CD4-positive, alpha-beta T cell treated with Interleukin-15 for 1 hour (primary cell): ENCODE measurements at places on chromosomes 1 and 21.
A peak's percentile ranks its signal among the peaks of the same experiment; 100 is the strongest.

DNA sequence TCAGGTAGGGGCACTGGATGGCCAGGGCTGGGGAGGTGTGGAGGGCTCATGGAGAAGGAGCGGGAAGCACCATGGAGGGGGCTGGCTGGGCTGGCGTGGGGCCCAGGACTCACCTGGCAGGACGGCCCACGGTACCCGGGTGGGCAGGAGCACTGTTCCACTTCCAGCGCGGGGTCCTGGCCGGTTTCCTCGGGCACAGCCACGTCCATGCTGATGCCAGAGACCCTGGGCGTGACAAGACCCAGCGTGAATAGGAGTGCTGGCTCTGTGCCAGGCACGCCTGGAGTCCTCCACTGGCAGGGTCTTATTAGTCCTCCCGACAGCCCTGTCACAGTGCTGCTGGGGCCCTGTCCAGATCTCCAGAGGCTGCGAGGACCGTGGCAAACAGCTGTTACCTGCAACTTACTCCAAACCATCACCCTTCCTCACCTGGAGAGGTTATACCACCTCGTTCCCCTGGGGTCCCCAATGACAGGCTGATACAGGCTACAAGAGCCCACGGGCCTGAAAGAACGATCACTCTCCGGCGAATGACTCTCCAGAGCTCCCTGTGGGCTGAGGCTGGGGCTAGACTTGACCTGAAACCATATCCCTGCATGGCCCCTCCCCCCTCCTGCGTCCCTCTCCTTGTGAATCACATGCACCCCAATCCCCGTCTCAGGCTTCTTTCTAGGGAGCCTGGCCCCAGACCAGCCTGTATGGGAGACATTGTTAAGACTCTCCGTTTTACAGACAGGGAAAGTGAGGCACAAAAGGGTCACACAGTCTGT lies 62.1 kb downstream of the HSPG2 start:
- no peak for DNase-seq

GRCh38 chr1:40820911-40821693 lies 37.5 kb downstream of the KCNQ4 start:
- no peak for DNase-seq

GRCh38 chr1:199173356-199173755 lies 534.5 kb downstream of the PTPRC start:
- DNase-seq, result no peak

DNA sequence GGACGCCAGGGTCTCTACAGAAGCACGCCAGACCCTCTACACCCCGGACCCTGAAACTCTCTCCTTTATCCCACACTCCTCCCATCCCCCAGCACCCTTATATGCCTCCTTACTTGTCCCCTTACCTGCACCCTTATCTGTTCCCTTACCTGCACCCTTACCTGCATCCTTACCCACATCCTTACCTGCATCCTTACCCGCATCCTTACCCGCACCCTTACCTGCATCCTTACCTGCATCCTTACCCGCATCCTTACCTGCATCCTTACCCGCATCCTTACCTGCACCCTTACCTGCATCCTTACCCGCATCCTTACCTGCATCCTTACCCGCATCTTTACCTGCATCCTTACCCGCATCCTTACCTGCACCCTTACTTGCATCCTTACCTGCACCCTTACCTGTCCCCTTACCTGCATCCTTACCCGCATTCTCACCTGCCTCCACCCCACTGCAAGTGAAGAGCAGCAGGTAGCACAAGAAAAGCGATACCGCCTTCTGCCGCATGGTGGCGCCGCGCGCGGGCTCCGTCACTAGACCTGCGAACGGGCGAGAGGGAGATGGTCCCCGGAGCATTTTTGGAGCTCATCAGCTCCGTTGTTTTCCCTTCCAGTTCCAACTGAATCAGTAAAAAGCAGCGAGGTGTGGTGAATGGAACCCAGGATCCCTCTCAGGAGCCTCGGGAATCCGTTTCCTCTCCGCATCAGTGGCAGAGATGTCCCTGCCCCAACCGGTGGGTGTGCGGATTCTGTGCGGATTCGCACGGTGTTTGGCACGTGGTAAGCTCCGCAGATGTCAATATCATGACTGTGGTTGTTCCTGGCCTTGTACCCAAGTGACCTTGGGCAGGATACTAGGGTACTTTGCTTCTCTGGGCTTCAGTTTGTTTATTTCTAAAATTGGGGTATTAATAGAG lies 2.9 kb downstream of the IFI6 start:
- DNase-seq, result peak; percentile 77

DNA sequence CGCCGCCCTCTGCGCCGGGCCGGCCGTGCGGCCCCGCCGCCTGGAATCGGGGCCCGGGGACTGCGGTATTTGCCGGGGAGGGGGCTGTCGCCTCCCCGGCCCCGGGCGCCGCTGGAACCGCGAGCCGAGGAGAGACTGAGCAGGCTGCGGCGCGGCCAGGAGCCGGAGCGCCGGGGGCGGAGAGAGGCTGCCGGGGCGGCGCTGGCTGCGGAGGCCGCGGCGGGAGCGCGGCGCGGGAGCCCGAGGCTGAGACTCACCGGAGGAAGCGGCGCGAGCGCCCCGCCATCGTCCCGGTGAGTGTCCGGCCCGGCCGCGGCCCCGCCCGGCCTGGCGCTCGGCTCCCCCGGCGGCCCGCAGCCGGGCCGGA lies 746 bp downstream of the DYRK1A start:
- DNase-seq, result no peak

DNA sequence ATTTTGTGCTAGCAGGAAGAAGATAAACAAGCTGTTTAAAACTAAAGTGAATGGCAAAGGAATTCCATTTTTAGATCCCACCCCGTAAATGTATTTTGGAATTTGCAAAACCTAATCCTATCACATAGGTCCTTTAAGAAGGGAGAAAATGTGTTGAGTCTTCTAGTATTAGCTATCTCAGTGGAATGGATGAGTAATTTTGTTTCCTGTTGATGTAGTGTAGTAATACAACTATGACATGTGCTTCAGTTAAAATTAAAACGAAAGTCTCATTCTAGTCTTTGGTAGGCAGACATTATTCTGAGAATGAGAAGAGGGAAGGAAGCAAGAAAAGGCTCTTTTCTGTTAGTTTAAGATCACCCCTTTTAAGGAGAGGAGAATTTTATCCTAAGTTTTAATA lies 265.9 kb upstream of the C1orf105 start:
- no peak for DNase-seq

GRCh38 chr1:203049576-203050180 lies 23.4 kb downstream of the PPFIA4 start:
- DNase-seq, result no peak

DNA sequence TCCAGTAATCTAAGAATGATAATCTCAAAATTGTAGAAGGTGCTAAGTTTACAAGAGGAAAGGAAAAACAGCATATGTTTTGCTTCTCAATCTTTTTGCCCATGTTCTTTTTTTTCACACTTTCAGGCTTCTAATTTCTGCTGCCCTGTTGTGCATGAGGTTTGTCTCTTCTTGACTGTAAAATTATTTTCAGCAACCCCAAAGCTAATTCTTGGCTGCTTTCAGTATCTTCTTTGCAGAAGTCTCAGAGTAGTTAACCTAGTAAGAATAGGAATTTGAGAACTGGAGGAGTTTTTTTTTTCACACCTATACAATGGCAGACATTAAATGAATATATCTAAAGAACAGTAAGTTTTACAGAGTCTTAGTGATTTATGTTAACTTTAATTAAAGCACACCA lies 26.4 kb downstream of the DENND2D start:
- no peak for DNase-seq

GRCh38 chr1:204146309-204146708 lies 5.5 kb downstream of the ETNK2 start:
- DNase-seq, result no peak
